Endodermal cell (in vitro differentiated cells): ENCODE measurements at places on chromosomes 1 and 21. TPM values are rescaled to one million over a fixed set of nuclear protein-coding genes. Genes with fewer than 3 reads are reported as not detected.

DNA sequence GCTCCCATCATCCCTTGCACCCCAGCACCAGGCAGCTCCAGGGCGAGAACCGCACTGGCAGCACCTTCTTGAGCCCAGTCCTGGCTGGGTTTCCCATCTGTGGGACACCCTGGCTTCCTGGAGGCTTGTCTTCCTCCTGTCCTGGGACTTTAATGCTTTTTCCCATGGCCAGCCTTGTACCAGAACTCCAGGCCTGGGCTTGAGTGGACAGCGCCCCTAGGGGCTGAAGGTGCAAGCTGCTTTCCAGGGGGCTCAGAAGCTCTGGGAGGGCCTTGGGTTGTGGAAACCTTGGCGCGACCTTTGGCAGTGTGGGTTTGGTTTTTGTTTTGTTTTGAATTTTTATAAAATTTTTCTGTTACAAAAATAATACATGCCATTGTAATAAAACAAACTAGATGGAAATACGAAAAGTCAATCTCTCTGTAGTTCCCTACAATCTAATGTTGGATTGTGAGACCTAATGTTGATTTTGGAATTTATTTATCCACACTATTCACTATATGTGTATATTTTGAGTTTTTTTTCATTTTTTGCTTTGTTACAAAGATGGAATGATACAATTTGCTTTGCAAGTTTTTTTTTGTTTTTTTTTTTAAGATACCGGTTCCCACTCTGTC lies 33.8 kb upstream of the RPL11 start:
- DNase-seq, result peak; percentile 94

DNA sequence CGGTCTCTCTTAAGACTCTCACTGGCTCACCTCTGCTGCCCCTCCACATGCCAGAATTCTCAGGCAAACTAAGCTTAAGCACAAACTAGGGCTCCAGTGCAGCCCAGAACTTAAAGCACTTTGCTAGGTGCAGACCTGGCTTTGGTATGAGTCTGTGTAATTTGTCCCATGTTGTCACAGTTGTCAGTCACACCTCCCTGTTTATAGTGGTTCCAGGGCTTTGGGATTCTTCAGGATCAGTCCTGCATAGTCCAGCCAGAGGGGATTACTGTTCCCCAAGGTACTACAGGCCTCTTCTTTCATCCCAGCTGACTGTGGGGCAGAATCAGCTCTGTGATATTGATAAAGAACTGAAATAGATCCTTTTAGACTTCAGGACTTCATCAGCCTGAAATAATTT lies 105.0 kb upstream of the UBE2U start:
- peak; percentile 48 for DNase-seq

DNA sequence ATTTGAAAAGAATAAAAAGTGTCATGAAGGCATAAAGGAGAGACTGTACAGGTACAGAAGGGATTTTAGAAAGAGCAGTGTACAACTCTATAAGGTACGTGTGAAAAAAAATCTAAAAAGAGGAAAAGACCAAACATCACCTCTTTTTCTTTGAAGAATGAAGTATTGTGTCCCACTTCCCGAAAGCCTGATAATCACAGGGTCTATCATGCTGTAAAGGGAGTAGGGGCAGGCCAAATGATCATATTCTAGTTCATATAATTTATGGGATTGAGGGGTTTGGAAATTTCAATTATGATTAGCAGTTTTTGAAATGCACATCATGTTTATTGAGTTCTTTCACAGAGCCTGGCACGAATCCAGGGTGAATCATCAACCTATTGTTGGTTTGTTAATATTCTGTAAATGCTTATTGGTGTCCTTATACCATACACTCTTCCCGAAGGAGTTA lies 910 bp upstream of the RERE start:
- DNase-seq, result no peak

DNA sequence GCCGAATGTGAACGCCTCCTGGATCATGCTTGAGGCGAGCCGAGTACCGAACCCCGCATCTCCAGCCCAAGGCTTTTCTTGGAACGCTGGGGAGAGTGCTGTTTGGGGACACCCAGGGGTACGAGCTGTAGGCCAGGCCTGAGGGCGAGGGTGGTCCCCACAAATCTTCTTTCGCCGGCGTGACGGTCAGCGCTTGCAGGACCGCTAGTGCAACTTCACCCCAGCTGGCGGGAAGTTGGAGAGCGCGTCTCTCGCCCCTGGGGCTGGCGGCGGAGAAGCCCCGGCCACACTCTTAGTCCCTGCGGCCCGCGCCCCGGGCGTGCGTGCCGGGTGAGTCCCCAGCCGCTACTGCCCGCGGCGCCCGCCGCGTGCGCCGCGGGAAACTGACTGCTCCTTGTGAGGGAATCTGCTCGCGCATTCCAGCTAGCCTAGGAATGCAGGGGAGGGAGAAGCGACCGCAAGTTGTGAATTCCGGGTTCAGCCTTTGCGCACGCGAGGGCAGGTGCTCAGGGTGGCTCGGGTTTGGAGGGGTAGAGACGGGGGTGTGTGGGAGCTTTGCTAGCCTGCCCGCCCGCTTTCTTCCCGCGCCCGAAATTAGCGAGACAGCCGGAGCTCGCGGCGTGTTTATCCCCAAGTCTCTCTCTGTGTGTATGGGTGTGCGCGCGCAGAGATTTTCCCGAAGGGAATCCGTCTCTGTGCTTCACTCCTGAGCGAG lies 884 bp downstream of the LHX4 start:
- DNase-seq, result peak; percentile 91

Gene SAMSN1
- 0.25 TPM in 1 of 3 replicates, not detected in the others for total RNA-seq

GRCh38 chr21:31558189-31558961 lies 101.1 kb upstream of the SOD1 start:
- DNase-seq, result peak; percentile 86

Gene KDM5B
- total RNA-seq, result 207 to 435 TPM (median 213 TPM) in 3 replicates

DNA sequence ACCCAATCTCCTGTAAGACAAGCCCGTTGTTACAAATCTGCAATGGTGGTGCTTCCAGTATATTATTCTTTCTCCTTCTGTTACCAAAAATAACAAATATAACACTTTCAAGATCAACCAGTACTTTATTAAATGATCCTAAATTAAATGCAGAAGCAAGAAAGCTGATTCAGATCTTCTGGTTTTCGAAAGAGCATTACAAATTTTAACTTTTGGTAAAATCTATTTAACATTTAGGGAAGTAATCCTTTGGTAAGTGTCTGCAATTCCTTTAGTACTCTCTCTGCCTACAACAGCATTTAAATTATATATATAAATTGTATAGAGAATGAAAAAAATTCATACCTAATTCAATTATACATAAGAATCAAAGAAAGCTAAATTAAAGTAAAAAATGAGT lies 198.6 kb upstream of the HMCN1 start:
- no peak for DNase-seq

- no peak for DNase-seq
Measured at GRCh38 chr1:108692724-108693655, 880 bp downstream of the PRPF38B start.

DNA sequence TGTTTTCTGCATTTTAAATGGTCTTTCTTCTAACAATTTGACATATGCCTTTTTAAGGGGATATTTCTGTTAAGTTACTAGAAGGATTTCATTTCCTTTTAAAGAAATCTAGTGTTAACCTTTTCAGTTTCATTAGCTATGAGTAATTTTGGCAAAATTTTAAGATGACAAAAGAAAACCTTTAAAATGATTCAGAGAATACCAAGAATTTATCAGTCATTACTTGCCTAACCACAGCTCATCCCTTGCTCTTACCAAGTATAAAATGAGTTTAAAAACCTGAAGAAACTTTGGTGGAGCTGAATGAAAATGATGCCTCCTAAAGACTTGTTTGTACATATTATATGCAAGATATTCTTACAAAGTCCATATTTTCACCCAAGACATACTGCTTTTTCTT lies 101.7 kb downstream of the NEK7 start:
- no peak for DNase-seq

DNA sequence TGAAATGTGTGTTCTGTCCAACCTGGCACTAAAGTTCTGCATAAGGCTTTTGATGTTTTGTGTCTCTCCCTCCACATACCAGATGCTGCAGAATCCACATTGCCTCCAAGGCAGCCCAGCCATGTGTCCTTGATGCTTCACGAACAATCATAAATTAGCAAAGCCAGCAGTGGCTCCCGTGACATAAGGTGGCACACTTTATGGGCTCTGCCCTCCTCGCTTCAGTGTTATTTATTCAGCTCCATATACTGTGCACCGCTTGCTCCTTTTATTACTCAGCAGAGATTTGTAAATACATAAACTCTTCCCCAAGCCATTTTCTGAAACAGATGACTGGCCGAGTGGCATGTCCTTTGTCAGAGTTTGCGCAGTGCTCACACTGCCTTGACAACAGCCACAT lies 112.8 kb upstream of the SLC35F3 start:
- DNase-seq, result no peak

DNA sequence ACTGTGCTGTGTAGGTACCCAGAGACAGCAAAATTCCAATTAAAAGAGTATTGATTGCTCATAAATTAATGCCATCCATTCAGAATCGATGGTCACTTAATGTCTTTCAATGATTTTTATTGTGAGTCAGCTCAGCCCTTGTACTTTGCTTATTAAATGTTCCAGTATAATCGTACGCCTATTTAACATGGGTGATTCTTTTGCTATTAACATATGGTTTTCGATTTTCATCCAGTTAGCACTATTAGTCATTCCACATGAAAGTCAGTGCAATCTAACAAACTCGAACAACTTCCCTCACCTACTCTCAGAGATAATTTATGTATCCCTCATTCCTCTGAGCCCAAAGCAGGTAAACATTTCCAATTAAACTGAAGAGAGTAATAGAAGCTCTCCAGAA lies 109.6 kb upstream of the APP start:
- DNase-seq, result no peak

Gene HSPA13
- 35.0 and 35.7 TPM in 2 replicates for total RNA-seq

Gene S100A7A
- not detected in 2 replicates for total RNA-seq

DNA sequence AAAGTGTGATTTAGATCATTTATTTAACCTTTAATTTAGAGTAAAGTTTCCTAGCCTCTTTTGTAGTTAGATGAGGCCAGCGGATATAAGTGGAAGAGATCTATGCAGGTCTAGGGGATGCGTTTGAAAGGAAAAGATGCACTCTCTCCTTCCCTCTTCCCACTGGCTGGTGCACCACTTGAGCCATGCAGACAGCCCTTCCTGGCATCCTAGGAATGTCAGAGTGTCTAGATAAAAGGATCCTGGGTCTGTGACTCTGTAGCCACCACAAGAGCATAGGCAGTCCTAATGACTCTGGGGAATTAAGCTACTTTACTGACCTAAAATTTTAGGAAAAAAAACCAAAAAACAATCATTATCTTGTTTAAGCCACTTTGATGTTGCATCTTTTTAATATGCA lies 16.0 kb upstream of the STUM start:
- DNase-seq, result peak; percentile 80

Gene JAM2
- total RNA-seq, result 0.48 and 0.99 TPM in 2 replicates

DNA sequence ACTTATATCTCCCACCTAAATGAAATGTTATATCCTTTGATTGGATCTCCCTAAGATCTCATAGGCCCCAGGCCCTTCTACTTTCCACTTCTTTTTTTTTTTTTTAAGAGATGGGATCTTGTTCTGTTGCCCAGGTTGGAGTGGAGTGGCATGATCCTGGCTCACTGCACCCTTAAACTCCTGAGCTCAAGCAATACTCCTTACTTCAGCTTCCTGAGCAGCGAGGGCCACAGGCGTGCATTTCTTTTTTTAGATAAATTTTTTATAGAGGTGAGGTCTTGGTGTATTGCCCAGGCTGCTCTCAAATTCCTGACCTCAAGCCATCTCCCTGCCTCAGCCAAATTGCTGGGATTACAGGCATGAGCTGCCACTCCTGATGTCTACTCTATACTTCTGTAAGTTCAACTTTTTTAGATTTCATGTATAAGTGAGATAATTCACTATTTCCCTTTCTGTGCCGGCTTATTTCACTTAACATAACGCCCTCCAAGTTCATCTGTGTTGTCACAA lies 987.5 kb upstream of the NCAM2 start:
- no peak for DNase-seq

Gene RNU1-4
- total RNA-seq, result 2,483 and 2,807 TPM in 2 replicates

DNA sequence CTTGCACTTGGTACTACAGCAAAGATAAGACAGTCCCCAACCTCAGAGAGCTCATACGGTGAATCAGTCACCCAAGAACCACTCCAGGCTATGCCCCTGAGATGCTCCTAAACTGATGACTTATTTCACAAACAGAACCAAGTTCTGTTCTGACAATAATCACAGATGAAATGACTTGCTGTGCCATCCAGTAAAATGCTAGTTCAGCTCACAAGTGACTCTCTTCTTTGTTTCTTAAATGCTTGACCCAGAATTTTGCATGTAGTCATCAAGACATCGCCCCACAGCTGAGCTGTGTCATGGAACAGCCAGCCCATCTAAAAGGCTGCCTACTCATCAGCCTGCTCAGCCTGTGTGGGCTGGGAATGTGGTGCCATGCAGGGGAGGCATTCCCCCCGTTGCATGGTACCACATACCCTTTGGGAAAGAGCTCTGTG lies 6.1 kb upstream of the SLC19A2 start:
- DNase-seq, result no peak

Gene OSBPL9
- 70.3 and 76.9 TPM in 2 replicates for total RNA-seq

GRCh38 chr1:231194476-231194842 lies 32.6 kb downstream of the TRIM67 start:
- no peak for DNase-seq

DNA sequence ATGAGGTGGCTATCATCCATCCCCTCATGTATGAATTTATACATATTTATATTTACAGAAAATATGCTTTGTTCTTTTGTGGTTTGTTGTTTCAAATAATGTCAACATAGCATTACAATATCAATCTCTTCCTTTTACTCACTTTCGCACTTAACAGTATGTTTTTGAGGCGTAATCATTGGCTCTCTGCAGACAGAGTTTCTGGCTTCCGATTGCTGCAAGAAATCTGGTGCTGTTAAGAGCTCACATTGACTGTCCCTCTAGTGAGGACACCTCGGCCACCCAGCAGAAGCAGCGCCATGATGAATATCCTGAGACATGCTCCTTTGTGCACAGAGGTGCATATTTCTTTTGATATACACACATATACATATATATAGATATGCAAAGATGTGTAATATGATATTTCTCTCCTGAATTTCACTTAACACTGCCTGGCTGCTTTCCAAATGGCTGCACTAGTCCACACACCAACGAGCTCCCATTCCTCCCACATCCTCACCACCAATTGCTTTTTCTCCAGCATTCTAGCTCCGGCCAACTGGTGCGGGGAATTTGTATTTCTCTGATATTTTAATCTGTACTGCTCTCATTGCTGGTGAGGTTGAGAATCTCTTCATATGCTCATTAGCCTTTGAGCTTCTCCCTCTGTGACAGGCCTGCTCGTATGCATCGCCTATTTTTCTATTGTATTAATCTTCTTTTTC lies 248.4 kb downstream of the SIPA1L2 start:
- DNase-seq, result no peak

- no peak for DNase-seq
Measured at GRCh38 chr1:60436186-60436585, 362.6 kb upstream of the C1orf87 start.

DNA sequence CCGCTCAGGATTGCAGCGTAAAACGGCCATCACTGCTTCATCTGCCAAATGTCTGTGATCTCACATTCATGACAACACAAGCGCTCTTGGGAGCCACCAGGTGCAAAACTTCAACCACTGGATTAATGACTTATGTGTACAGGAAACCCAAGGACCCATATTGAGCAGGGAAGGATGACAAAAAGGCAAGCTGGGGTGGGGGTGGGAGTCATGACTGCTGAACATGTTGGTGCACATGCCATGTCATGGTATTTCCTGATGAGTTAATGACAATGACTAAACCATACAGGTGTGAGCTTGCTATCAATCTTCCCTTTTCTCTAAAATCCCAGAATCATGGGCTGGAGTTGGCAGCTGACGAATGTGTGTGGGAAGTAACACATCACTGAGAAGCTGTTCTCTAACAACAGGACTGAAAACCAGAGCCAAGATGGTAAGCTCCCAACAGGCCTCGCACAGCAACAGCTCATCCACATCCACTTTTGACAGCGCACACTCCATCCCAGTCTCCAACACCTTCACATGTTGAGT lies 3.1 kb upstream of the SH2D5 start:
- DNase-seq, result no peak

Gene RO60
- 67.2 to 79.4 TPM (median 79.3 TPM) in 3 replicates for total RNA-seq

Gene HRNR
- total RNA-seq, result not detected in 2 replicates
